Right lung (tissue), 10 donors: ENCODE measurements at places on chromosomes 2 and 18. TPM values are rescaled to one million over a fixed set of nuclear protein-coding genes. Genes with fewer than 3 reads are reported as not detected.

GRCh38 chr18:6107794-6108193 is 212.5 kb upstream of the TMEM200C start:
- peak; percentile 19 for DNase-seq

DNA sequence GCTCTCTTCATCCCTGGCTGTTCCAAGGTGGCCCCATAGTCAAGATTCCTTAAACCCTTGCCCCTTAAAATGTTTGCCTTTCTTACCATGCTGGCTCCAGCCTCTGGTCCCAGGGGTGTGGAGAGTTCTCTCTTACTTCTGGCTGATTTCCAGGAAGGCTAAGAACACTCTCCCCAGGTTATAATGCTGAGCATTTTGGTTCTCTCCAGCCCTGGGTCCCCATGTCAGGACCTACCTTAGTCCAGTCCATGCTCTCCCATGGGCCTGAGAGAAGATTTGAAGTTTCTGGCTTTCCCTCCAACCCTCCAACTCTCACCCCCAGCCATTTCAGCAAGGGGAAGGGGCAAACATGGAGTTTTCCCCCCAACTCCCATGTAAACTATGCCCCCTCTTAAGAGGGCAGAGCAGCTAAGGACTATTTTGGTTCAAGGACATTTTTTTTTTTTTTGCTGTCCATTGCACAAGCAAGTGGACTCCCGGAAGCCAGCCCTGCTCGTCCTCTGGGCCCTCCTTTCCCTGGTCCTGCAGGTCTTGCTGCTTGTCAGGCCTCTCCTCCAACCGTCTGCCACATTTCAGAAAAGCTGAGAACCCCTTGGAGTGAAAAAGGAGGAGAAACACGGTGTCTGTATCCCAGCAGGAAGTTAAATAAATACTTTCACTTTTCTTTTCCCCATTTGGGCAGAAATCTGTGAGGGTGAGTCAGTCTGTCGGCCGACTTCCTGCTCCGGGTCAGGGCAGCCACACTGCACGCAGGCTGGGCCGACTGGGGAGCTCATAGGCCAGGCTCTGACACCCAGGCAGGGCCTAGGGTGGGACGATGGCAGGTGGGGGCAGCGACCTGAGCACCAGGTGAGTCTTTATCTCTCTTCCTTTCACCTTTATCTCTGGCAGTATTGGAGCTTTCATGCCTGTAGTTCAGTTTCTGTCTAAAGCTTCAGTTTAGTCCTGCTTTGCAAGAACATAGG is at the start of gene SP140L:
SP140L (plus strand) TSS at position 741 of the 965 bp plus-strand sequence; CDS start at position 818, 77 bp downstream.
- DNase-seq: peak; percentile 38

Gene ANKRD29
- polyA plus RNA-seq: 47.9 TPM

DNA sequence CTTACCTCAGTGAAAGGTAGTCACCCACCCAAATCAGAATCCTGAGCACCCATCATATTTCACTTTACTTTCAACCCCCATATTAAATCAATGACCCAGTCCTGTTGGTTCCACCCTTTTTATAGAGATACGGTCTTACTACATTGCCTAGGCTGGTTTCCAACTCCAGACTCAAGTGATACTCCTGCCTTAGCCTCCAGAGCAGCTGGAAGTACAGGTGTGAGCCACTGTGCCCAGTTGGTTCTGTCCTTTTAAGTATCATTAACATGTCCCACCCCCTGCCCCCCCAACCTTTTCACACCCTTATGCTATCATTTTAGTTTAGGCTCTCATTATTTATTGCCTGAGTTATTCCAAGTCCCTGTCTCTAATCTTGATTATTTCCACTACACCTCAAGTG is 28.7 kb downstream of the MSH6 start:
- no peak for DNase-seq
